ENCODE measurements at places on chromosomes 6 and 20. TPM values are rescaled to one million over a fixed set of nuclear protein-coding genes. Genes with fewer than 3 reads are reported as not detected.

DNA sequence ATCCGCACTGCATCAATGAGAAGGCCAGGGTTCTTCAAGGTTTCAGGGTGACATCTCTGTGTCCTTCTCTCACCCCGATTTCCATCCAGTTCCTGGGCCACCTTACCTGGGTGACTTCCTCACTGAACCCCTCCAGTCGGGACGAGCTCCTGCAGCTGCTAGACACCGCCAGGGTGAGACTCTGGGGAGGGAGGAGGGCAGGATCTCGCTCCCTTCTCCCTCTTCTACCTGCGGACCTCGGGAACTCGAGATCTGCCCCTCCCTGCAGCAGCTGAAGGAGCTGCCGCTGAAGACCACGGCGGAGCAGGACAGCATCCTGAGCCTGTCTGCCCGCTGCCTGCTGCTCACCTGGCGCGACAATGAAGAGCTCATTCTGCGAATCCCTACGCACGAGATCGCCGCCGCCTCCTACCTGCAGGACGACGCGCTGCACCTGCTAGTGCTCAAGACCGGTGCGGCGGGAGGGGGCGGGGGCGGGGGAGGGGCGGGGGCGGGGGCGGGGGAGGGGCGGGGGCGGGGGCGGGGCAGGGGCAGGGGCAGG lies 7.5 kb downstream of the CCM2L start:
- no peak overlapping the region for H3K27ac ChIP-seq
- H3K4me3 ChIP-seq, result peak overlapping the region; percentile 73
- peak; percentile 66 for DNase-seq
- peaks cover 3% of the 10 kb centered on the region for H3K4me1 ChIP-seq

- no peaks in the 10 kb centered on the region for H3K27me3 ChIP-seq
- H3K27ac ChIP-seq, result no peak overlapping the region
- no peak overlapping the region for H3K4me3 ChIP-seq
- H3K4me1 ChIP-seq, result no peaks in the 10 kb centered on the region
- H3K36me3 ChIP-seq, result no peaks in the 10 kb centered on the region
Observed at GRCh38 chr6:92559611-92560010, 859.7 kb downstream of the EPHA7 start.

- no peaks in the 10 kb centered on the region for H3K4me1 ChIP-seq
- no peak for DNase-seq
- H3K36me3 ChIP-seq, result no peaks in the 10 kb centered on the region
- no peaks in the 10 kb centered on the region for H3K27me3 ChIP-seq
Observed at GRCh38 chr6:39696986-39697788, 28.0 kb downstream of the KIF6 start.

GRCh38 chr20:63372971-63373885 lies 12.1 kb upstream of the CHRNA4 start:
- no peak overlapping the region for H3K4me3 ChIP-seq
- no peaks in the 10 kb centered on the region for H3K4me1 ChIP-seq
- no peaks in the 10 kb centered on the region for H3K27me3 ChIP-seq
- DNase-seq, result no peak
- no peaks in the 10 kb centered on the region for H3K36me3 ChIP-seq

Gene PEDS1
- 6.3 TPM for total RNA-seq

DNA sequence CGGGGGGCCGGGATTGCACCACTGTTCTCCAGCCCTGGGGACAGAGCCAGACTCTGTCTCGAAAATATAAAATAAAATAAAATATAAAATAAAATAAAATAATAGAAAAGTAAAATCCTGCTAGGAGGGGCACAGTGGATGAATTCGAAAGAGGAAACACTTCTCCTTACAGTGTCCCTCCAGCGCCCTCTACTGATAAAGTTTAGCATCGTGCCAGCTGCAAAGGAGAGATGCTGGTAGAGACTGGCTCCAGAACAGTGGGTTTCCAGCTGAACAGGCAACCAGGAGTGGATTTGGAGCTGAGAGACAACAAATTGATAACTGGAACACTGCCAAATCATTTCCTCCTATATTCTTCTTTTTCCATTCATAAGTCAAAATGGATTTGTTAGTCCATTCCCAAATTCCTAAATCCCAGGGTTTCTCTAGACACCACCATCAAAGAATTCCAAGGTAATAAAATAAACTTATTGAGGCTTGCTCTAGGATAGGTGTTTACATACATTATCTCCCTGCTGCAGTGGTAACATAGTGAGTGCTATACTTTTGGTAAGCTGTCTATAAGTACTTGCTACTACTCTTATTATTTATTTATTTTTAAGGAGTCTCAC lies 31.7 kb upstream of the TBPL1 start:
- DNase-seq, result peak; percentile 82
- no peak overlapping the region for H3K4me3 ChIP-seq
- no peak overlapping the region for H3K27ac ChIP-seq
- H3K27me3 ChIP-seq, result no peaks in the 10 kb centered on the region

- H3K4me3 ChIP-seq, result no peak overlapping the region
- H3K27ac ChIP-seq, result no peak overlapping the region
- no peaks in the 10 kb centered on the region for H3K27me3 ChIP-seq
- peaks cover 6% of the 10 kb centered on the region for H3K36me3 ChIP-seq
Observed at GRCh38 chr20:47290008-47290407, 66.5 kb downstream of the ZMYND8 start.

- peak overlapping the region; percentile 90 for H3K27ac ChIP-seq
- H3K27me3 ChIP-seq, result no peaks in the 10 kb centered on the region
- H3K4me1 ChIP-seq, result peaks cover 51% of the 10 kb centered on the region
- H3K4me3 ChIP-seq, result no peak overlapping the region
Observed at GRCh38 chr6:134245706-134246105, 72.2 kb downstream of the SGK1 start.

GRCh38 chr6:104126315-104127005 lies 733.3 kb downstream of the HACE1 start:
- no peaks in the 10 kb centered on the region for H3K36me3 ChIP-seq
- H3K27me3 ChIP-seq, result no peaks in the 10 kb centered on the region
- no peak overlapping the region for H3K27ac ChIP-seq
- DNase-seq, result no peak
- H3K4me3 ChIP-seq, result no peak overlapping the region

DNA sequence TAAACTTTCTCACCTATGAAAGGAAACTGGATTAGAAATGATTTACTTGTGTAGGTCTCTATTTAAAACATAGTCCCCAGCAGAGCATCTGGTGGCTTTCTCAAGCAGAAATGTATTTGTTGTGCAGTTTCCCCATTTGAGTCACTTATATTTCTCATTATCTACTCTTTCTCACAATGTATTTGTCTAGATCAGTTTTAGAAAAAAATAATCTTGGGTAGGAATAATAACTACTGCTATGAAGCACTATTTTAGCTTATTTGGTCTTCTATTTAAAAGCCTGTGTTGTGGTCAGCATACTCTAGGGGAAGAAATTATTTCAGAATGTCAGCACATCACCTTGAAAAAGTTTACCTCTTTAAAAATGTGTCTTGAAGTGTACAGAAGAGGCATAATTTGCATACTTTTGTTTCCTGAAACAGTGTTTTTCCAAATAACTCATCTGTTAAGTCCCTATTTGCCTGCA lies 60.9 kb upstream of the PRL start:
- no peak overlapping the region for H3K4me3 ChIP-seq
- no peaks in the 10 kb centered on the region for H3K36me3 ChIP-seq
- no peaks in the 10 kb centered on the region for H3K27me3 ChIP-seq
- DNase-seq, result no peak

Gene ABHD16B
- not detected for total RNA-seq

Gene MCHR2
- total RNA-seq, result not detected

GRCh38 chr6:92110403-92110802 lies 1309.0 kb downstream of the EPHA7 start:
- no peak for DNase-seq
- H3K27ac ChIP-seq, result no peak overlapping the region
- no peak overlapping the region for H3K4me3 ChIP-seq
- H3K27me3 ChIP-seq, result no peaks in the 10 kb centered on the region
- H3K36me3 ChIP-seq, result no peaks in the 10 kb centered on the region
- H3K4me1 ChIP-seq, result no peaks in the 10 kb centered on the region

DNA sequence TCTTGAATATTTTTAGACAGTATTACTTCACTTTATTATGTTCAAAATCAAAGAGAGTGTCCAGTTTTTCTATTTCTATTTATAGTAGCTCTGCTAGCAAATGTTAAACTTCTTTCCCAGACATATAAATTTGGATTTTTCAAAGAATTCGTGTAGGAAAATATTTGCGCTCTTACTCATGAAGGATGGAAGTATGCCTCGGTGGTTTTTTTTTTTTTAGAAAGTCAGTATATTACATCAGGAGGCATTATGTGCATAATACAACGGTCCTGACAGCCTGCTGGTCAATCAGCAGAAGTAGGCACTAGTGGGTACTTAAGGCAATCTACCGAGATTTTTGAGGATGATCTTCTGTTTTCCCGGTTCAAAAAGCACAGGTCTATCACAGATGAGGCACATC lies 249.3 kb downstream of the TBX18 start:
- no peak overlapping the region for H3K4me3 ChIP-seq
- peaks cover 4% of the 10 kb centered on the region for H3K27me3 ChIP-seq
- no peak overlapping the region for H3K27ac ChIP-seq
- H3K36me3 ChIP-seq, result no peaks in the 10 kb centered on the region
- no peaks in the 10 kb centered on the region for H3K4me1 ChIP-seq
- DNase-seq, result no peak

DNA sequence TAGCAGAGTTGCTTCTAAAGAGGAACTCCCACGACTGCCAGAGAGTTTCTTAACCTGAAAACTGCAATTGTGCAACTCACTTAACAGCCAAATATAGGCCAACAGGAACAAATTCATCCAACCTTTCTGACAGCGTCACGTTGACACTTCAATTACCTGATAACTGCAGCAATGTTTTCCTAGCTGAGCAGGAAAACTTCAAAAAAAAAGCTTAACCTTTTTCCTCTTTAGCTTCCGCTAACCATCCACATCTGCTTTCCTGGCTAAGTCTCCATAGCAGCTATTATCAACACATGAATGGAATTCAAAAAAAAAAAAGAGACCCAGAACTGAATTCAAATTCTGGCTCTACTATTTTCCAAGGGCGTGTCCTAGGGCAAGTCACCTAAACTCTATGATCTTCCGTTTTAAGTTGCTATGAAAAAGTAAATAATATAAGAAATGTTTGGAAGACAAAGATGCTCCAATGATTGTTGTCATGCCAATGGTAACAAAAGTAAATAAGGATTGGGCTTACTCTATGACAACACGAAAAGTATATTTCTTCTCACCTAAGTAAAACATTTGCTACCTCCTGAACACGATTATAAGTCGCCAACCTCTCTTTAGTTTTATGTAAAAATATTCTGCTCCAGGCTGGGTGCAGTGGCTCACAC lies 524.6 kb upstream of the JARID2 start:
- no peaks in the 10 kb centered on the region for H3K36me3 ChIP-seq
- no peak for DNase-seq
- peak overlapping the region; percentile 23 for H3K27ac ChIP-seq
- no peaks in the 10 kb centered on the region for H3K4me1 ChIP-seq
- H3K4me3 ChIP-seq, result no peak overlapping the region

DNA sequence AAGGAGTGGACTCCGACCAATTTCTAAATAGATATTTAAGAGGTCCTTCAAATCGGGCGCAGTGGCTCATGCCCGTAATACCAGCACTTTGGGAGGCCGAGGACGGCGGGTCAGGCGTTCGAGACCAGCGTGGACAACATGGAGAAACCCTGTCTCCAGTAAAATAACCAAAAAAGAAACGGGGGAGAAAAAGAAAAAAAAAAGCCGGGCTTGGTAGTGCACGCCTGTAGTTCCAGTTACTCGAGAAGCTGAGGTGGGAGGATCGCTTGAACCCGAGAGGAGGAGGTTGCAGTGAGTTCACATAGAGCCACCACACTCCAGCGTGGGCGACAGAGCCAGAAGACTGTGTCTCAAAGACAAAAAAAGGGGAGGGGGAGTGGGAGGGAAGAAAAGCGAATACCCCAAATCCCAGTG lies 53.3 kb upstream of the HFE start:
- peak overlapping the region; percentile 43 for H3K4me3 ChIP-seq
- no peaks in the 10 kb centered on the region for H3K27me3 ChIP-seq
- no peak overlapping the region for H3K27ac ChIP-seq
- DNase-seq, result no peak
- no peaks in the 10 kb centered on the region for H3K36me3 ChIP-seq
- peaks cover 9% of the 10 kb centered on the region for H3K4me1 ChIP-seq

GRCh38 chr6:159169557-159170332 lies 545 bp downstream of the FNDC1 start:
- no peaks in the 10 kb centered on the region for H3K4me1 ChIP-seq
- H3K27me3 ChIP-seq, result peaks cover 29% of the 10 kb centered on the region
- H3K4me3 ChIP-seq, result no peak overlapping the region
- peak; percentile 59 for DNase-seq
- no peak overlapping the region for H3K27ac ChIP-seq

GRCh38 chr6:156167625-156168071 lies 609.5 kb upstream of the ARID1B start:
- H3K4me3 ChIP-seq, result no peak overlapping the region
- no peaks in the 10 kb centered on the region for H3K36me3 ChIP-seq
- H3K27ac ChIP-seq, result no peak overlapping the region
- no peak for DNase-seq

DNA sequence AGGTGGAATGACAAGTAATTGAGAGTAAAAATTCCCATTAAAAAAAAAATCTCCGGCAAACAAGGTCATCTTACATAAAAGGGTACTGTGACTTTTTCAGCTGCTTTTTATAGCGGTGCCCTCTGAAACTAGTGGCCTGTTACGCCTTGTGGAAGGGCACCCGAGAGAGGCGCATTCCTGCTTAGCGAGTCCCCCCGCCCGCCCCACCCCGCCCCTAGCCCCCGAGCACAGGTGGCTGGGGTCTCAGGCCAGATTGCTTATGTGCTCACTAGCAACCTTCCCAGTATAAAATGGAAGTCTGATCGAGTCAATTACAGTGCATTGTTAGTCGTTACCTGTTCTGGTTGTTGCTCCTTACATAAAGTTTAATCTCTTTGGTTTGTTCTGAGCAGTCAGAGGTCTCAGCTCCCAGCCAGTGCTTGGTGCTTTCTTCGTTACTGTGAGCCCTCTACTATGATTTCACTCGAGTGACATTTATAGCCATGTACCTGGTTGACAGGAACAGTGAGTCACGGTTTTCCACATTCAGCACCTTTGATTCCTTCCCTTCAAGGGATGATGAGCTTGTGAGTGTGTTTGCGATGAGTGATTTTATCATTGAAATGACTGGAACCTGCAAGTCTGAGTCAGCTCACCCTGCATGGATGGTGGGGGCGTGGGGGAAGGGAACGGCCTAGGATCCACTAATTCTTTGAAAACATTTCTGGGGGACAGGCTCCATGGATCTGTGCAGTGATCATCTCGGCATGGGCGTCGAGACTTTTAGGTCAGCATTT lies 47.6 kb downstream of the ZDHHC14 start:
- no peaks in the 10 kb centered on the region for H3K27me3 ChIP-seq
- peaks cover 8% of the 10 kb centered on the region for H3K4me1 ChIP-seq
- no peak for DNase-seq

DNA sequence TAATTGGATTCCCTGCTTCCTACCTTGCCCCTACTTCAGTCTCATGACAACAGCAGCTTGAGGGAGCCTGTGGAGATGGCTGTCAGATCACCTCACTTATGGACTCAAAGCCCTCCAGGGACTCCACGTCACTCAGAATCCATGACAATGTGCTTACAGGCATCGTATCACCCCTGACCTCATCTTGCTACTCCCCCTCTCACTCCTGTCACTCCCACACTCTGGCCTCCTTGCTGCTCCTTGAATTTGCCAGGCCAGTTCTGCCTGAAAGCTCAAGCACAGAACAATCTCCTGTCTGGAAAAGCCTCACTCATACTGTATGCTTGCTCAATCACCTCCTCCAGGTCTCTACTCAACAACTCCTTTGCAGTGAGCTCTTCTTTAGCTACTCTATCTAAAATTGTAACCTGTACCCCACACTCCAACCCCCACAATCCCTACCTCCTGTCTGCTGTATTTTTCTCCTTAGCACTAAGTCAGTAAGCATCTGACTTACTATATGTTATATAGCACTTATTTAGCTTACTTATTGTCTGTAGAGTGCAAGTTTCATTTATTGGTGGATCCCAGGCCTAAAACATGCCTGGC lies 10.7 kb upstream of the GSTA4 start:
- no peak for DNase-seq
- no peaks in the 10 kb centered on the region for H3K4me1 ChIP-seq
- H3K4me3 ChIP-seq, result no peak overlapping the region
- no peaks in the 10 kb centered on the region for H3K27me3 ChIP-seq
- no peak overlapping the region for H3K27ac ChIP-seq
- peaks cover 56% of the 10 kb centered on the region for H3K36me3 ChIP-seq

All from pancreas (tissue), 10 donors.